ENCODE measurements at places on chromosomes 3 and 15.

DNA sequence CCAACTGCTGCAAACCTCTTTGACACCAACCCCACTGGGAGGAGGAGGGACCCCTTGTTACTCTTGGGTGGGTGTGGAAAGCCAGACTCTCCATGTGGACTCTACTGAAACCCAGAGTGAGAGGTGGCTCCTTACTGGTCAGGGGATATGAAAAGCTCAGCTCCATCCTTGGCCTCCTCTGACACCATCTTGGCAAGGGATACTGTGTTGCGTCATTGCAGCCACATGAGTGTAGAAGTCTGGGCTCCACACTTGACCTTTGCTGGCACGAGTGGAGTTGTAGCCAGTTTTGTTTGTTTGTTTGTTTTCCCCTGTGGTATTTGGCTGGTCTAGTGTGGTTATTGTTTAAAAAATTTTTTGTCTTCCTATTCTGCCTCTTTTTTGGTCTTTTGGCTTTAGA lies 289.1 kb downstream of the GAP43 start:
- DNase-seq = no peak

- no peak for DNase-seq
These were observed 20.1 kb upstream of the GOLGA6L2 start for GRCh38 chr15:23467110-23467600.

GRCh38 chr3:24023197-24023596 lies 78.1 kb downstream of the NR1D2 start:
- DNase-seq = no peak

GRCh38 chr3:134330883-134331810 lies 43.1 kb downstream of the AMOTL2 start:
- DNase-seq = no peak

DNA sequence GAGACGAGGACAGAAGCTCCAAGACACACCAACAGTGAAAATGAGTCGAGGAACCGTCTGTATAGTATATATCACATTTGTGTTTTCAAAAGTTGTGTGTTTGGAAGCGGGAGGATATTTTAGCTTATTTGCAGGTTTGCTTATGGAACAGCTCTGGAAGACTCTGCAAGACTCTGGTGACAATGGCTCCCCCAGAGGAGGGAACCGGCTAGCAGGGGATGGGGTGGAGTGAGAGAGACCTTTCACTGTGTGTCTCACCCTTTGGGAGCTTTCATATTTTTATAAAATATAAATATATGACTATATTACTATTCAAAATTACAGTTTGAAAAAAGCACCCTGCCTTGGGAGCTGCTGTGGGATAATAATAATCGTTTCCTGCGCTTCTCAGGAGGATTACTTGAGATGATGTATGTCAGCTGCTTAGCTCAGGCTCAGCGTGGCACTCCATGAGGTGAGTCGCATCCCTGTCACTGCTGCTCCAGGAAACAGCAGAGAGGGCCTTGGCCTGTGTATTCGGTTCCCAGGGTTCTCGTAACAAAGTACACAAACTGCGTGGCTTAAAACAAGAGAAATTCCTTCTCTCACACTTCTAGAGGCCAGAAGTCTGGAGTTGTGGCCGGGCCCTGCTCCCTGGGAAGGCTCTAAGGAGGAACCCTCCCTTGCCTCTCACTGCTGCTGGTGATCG lies 183.9 kb downstream of the FAM43A start:
- no peak for DNase-seq

GRCh38 chr15:27427276-27427675 lies 456.3 kb downstream of the GABRG3 start:
- DNase-seq = no peak

DNA sequence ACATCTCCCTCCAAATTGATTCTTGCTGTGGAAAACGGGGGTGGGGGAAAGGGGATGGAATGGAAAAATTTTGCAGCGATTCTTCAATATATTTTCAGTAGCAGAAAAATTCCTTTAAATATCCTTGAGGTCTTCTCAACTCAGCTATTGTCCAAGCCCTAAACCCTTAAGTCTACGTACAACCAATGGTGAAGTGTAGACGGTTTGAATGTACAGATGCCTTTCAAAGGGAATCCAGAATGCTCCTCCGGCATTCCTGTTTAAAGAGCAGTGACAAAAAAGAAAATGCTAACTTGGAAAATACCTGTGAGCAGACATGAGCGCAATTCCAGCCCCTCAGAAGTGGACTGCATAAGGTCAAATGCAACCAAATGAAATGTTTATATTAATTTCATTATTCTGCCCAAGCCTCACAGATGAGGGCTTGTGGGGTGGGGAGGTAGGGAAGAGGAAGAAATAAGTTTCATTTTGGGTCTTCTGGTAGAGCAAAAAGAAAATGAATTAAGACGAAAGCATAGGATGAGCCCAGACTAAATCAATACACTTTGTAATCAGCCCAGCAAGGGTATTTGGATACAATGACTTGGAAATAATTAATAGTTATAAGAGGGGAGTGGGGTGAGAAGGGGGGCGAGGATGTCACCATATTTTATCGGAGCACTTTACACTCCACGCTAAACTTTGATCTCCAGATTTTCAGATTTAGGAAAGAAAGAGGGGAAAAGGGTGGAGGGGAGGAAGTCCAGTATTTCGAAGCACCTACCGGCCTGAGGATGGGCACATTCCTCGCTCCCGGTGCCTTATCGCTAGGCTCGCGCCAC lies 2.7 kb downstream of the FOXP1 start:
- no peak for DNase-seq

DNA sequence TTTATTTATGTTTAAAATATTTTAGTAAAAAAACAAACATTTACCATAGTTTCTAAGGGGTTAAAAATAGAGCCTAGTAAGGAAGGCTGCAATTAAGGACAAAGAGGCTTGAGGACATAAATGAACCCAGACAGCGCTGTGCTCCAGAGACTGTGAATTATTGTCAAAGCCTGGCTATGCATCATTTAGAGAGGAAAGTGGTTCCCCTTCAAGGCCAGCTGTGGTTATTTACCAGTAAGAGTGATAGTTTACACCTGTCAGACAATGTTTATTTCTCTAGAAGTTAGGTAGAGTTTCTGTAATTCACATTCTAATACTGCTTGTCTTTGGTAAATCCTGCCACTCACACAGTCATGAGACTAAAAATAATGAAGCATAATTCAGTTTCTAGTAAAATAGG lies 32.4 kb upstream of the PIK3R4 start:
- no peak for DNase-seq

GRCh38 chr3:156543043-156543555 lies 11.8 kb downstream of the SSR3 start:
- DNase-seq = no peak

DNA sequence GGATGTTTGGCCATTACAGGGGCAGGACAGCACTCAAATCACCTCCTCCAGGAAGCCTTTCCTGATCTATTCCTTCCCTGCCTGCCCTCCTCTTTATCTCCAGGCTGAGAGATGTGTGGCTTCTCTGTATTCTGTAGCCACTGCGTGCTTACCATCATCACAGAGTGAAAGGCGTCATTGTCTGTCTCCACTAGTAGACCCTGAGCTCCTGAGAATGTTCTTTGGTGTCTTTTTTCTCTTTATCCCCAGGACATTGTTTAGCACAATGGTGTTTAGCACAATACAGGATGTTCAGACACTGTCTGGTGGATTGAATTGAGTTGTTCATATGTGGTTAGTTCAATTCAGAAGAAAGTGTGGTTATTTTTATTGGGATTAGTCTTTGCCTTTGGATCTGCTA lies 26.2 kb upstream of the LARS2 start:
- no peak for DNase-seq

DNA sequence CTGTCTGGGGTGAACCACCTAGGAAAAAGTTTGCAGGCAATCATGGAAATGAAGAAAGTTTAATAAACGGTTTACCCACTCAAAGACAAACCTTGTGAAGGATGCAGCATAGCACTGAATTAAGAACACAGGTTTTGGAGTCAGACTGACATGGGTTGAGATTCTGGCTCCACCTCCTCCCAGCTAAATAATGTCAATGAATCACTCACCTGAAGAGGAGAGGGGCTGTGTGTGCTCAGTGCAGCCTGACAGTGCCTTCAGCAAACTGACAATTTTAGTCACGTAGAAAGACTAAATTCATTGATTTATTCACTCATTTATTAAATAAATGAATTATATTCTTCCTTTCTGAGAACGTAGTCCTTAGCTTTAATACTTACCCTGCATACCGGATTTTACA lies 18.9 kb downstream of the NR1I2 start:
- no peak for DNase-seq

- DNase-seq = peak; percentile 48
These were observed 30.9 kb downstream of the MGLL start for GRCh38 chr3:127791221-127791913.

- DNase-seq = no peak
These were observed 84.9 kb downstream of the TIGIT start for GRCh38 chr3:114378760-114379159.

- DNase-seq = no peak
These were observed 262.7 kb downstream of the FEZF2 start for GRCh38 chr3:62110443-62111225.

DNA sequence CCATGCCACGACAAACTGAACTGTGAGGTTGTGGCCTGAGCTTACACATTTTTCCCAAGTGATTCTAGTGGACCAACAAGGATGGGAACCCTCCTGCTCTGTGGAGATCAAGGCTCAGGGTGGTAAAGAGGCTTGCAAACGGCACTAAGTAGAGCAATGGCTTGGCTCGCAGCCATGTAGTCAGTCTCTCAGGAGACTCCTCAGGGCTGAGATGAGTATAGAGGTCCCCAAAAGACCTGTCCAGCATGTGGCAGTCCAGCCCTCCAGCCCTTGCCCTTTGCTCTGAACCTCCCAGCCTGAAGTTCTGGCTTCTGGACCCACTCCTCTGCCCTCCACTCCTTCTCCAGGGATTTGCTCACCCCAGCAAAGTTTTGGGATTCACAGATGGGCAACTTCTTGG lies 8.3 kb upstream of the CAMP start:
- no peak for DNase-seq

- no peak for DNase-seq
These were observed 19.6 kb upstream of the DGKG start for GRCh38 chr3:186381424-186382216.

GRCh38 chr3:36206956-36207580 lies 173.2 kb upstream of the STAC start:
- DNase-seq = no peak

- no peak for DNase-seq
These were observed 47.0 kb upstream of the SCAANT1 start for GRCh38 chr3:63959146-63959545.

GRCh38 chr3:52870471-52870870 lies 26.9 kb downstream of the STIMATE start:
- DNase-seq = no peak

DNA sequence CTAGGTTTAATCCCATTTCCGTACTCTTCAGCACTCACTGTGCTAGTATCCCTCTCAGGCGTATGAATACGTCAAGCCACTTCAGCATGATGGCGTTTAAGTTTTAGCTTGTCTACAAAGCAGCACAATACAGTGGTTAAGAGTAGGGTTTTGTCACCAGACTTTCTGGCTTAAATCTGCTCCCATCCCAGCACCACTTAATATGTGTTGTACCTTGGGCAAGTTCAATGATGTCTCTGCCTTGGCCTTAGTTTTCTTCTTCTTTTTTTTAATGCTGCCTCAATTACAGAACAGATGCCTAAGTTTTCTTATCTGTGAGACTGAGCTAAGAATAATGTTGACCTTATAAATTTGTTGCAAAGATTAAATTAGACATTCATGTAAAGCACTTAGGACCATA lies 152.9 kb upstream of the CTDSPL start:
- no peak for DNase-seq

GRCh38 chr3:55147856-55148720 lies 220.2 kb upstream of the LRTM1 start:
- no peak for DNase-seq

- no peak for DNase-seq
These were observed 145.1 kb downstream of the MAGI1 start for GRCh38 chr3:65893631-65894030.

GRCh38 chr3:77939726-77940125 lies 899.8 kb downstream of the ROBO2 start:
- no peak for DNase-seq

DNA sequence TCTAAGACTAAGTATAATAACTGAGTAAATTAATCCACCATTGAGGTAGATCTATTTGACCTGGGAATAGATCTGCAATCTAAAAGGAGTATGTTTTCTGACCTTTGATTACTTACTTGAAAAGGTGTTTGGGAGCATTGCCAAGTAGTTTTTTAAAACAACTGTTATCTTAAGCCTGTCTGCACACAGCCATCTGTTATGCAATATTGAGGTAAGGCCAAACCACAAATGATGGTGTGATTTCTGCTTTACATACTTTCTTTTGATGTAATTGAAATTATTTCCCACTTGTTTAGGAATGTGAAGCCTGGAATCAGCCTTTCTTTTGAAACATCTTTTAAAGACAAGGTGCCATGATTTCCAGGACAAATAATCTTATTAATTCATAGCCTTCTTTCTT lies 274.0 kb downstream of the BBX start:
- no peak for DNase-seq

- no peak for DNase-seq
These were observed 28.5 kb downstream of the ACKR4 start for GRCh38 chr3:132625613-132626012.

GRCh38 chr3:171994646-171995428 lies 44.5 kb upstream of the FNDC3B start:
- DNase-seq = no peak

DNA sequence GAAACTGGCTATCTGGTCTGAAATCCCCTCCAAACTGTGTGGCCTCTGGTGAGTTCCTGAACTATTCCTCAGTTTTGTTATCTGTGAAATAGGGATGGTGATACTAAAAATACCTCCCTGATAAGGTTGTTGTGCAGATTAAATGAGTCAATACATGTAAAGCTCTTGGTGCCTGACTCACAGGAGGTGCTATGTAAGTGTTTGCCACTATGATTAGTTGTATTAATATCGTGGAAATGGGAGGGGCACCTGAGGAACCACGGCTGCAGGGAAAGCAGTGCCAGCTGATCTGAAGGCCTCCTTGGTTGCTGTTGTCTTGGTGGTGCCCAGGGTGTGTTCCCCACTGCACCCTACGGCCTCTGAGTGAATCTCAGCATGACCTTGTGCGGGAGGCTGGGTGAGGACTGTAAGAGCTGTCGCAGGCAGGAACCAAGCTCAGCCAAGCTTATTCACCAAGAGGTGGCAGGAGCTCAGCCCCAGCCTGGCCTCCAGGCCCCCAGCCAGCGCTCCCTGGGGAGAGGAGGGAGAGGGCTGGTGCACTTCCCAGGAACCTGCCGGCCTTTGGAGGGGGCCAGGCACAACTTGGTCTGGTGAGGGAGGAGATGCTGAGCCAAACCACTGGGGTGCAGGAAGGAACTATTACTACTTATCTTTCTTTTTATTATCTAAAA lies 44.8 kb upstream of the CCDC174 start:
- no peak for DNase-seq

GRCh38 chr15:41417418-41418195 lies 712 bp downstream of the RTF1 start:
- DNase-seq = peak; percentile 34

DNA sequence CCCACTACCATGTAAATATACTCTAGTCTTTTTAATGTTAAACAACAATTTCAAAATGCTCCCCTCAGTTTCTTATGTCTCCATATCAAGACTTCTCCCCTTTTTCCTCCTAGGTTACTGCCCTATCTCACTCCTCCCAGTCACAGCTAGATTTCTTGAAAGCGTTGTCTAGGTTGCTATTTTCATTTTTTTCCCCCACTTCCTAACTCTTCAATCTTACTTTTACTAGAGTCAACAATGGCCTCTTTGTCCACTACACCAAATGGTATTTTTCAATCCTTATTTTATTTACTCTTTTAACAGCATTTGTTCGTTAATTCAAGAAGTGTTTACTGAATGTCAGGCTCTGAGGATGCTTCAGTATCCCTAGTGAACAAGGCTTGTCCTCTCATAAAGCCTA lies 84.4 kb downstream of the VPS8 start:
- no peak for DNase-seq

GRCh38 chr15:61518191-61518950 lies 289.3 kb upstream of the RORA start:
- no peak for DNase-seq

Measured in activated naive CD4-positive, alpha-beta T cell treated with anti-CD3 and anti-CD28 coated beads for 36 hours (primary cell).